ENCODE measurements at places on chromosomes 6 and 20. TPM values are rescaled to one million over a fixed set of nuclear protein-coding genes. Genes with fewer than 3 reads are reported as not detected.

- DNase-seq: no peak
These were observed 279.6 kb downstream of the NRN1 start for GRCh38 chr6:5726976-5727718.

Gene TRIM31
- polyA plus RNA-seq: 9.6 TPM

DNA sequence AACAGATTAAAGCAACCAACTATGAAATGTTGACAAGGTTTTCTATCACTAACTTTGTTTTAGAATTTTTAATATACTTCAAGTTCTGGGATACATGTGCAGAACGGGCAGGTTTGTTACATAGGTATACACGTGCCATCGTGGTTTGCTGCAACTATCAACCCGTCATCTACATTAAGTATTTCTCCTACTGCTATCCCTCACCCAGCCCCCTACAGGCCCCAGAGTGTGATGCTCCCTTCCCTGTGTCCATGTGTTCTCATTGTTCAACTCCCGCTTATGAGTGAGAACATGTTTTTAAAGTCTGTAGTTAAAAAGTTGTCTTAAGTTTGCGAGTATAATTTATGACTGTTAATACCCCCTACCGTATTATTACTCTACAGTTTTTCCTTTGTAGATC lies 844.3 kb upstream of the MANEA start:
- no peak for DNase-seq

Gene WFDC10B
- 6.9 TPM for polyA plus RNA-seq

GRCh38 chr6:167797011-167797471 lies 29.7 kb upstream of the AFDN start:
- no peak for DNase-seq

GRCh38 chr6:111267764-111268333 lies 180.5 kb downstream of the SLC16A10 start:
- no peak for DNase-seq

DNA sequence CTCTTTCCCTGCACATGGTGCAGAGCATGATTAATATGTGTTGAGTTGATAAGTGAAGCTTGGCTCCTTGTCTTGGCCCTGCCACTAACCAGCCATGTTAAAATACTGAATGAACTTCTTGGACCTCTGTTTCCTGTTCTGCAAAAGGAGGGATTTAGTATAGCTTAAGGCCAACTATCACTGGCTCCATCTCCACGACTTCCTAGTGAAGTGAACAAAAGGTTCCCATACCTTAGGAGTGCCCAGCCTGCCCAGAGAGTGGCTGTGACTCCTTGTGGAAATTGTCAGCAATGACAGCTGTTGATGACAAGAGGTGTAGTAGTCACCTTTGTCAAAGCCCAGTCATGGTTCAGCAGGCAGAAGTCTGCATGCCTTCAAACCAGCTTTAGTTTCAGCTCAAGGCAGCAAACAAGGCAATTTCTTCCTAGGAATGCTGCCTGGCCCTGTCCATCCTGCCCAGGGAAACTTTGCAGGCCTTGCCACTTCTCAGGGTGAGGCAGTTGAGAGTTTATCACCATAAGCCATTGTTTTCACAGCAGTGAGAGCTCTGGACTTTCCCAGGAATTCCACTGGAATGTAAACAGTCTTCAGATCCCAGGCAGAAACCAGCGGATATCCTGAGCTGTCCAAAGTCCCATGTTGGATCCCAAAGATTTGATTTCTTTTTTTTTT lies 169.7 kb upstream of the TNFAIP3 start:
- no peak for DNase-seq

GRCh38 chr6:106885679-106886078 lies 88.8 kb downstream of the CD24 start:
- DNase-seq: no peak

GRCh38 chr20:4829514-4830215 lies 108.0 kb downstream of the PRND start:
- DNase-seq: no peak

GRCh38 chr6:167462514-167463312 lies 137.8 kb downstream of the TTLL2 start:
- DNase-seq: no peak

Gene SRMS
- not detected for polyA plus RNA-seq

GRCh38 chr6:38407192-38407591 lies 232.5 kb downstream of the BTBD9 start:
- no peak for DNase-seq

GRCh38 chr20:60254901-60255411 lies 296.7 kb downstream of the CDH26 start:
- DNase-seq: no peak

Gene OSBPL2
- 24.7 TPM for polyA plus RNA-seq

DNA sequence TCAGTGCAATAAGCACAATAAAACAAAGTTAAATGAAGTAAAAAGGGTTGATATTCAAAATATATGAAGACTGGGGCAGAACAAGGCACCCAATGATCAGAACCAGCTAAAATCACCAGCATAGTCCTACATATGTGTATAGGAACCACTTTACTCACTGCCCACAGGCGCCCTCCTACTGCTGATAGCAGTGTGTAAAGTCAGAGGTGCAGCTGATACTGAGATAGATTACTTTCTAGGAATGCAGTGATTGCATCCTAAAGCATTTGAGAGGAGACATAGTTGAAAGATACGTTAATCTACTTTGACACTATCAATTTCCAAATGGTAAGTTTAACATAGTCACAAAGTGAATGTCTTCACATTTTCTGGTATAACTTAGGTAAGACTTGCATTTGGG lies 161.1 kb upstream of the MCHR2 start:
- DNase-seq: no peak

- no peak for DNase-seq
These were observed 374.5 kb downstream of the RNGTT start for GRCh38 chr6:88588938-88589337.

- DNase-seq: no peak
These were observed 148.1 kb upstream of the TENT5A start for GRCh38 chr6:81900616-81901015.

DNA sequence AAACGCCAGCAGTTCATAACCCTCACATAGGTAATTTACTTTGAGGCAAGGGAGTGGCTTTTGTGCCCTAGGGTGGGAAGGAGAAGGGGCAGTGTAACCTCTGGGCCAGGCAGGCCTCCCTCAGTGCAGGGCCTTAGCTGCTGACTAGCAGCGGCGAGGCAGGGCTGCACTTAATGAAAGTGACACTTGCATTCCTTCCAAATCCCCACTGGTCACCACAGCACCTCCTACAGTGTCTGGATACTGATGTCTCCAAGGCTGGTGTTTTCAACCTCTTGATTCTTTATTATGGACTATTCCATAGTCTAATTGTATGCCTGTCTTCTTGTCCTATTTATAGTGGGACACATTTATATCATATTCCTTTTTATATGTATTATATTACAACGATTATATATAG lies 152.7 kb downstream of the LY86 start:
- DNase-seq: no peak

GRCh38 chr20:11891077-11891775 lies 26.5 kb upstream of the BTBD3 start:
- DNase-seq: no peak

Gene TMEM151B
- 0.54 TPM for polyA plus RNA-seq

GRCh38 chr6:5869261-5869660 lies 137.5 kb downstream of the NRN1 start:
- DNase-seq: no peak

DNA sequence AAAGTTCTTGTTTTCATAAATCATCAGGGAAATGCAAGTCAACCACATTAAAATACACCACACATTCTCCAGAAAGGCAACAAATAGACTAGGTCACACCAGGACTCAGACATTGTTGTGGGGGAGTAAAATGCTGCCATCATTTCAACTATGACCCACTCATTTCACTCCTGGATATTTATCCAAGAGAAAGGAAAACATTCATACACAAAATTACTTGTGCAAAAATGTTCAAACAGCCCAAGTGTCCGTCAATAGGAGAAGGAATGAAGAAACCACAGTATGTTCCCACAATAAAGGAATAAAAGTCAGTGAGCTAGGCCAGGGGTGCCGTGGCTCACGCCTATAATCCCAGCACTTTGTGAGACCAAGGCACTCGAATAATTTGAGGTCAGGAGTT lies 81.5 kb upstream of the QKI start:
- no peak for DNase-seq

DNA sequence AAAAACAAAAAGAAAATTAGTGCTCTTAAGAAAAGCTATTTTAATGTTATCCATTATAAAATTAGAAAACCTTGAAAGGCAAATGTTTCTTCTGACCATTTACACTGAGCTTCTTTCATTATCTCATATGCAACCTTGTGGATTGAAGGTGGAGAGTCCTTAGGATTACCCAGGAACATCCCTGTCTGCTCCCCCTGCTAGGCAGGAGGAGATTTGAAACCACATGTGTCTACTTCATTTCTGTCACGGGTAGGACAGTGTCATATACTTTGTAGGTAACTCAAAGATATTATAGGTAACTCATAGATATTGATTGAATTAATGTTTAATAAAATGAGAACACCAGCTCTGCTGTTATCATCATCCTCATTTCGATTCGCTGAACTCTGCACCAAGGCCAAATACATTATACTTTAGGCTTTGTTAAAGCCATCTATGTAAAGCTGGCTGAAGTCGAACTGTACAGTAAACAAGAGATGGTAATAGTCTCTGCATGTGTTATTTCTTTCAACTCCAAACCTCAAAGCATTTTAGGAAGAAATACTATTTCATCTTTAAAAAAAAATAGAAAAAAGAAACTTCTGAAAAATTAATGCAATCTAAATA lies 49.5 kb downstream of the HDAC2 start:
- DNase-seq: no peak

- DNase-seq: no peak
These were observed 28.3 kb downstream of the NFATC2 start for GRCh38 chr20:51514249-51514648.

DNA sequence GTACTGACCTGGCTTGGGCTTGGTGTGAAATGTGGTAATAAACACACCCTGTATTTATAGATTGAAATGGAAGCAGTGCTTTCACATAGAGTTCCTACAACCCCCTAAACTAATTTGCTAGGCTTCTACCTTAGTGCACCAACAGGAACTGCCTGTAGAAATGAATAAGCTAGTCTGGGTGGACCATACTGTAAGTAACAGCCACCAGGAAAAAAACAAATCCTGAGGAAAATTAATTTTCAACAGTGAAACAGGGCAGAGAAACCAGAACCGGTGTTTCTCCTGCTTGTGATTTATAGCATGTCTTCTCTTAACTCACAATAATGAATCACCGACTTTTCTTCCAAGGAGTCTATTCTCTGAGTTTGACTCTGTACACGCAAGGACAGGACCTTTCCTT lies 184.8 kb upstream of the HDAC2 start:
- no peak for DNase-seq

Gene ANKS1A
- 38.0 TPM for polyA plus RNA-seq

Gene RNF182
- polyA plus RNA-seq: 0.19 TPM

- no peak for DNase-seq
These were observed 19.9 kb downstream of the GATA5 start for GRCh38 chr20:62455929-62456328.

DNA sequence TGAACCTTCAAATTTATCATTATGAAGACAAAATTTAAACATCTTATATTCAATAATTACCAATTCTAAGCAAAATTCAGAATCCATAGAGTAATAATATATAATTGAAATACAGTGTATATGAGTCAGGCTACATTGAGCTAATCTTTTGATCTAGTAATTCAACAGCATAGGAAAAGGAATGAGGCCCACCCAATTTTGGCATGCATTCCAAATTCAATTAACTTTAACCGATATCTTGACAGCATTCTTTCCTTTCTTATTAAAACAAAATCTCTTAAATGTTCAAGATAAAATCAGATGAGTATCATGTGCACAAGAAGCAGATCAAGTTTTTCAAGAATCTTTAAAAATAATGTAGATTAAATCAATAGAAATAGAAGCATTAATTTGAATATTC lies 132.9 kb upstream of the QKI start:
- no peak for DNase-seq

GRCh38 chr6:137705160-137706082 lies 161.6 kb upstream of the TNFAIP3 start:
- DNase-seq: peak; percentile 40

Gene HLA-DQB2
- polyA plus RNA-seq: 0.10 TPM

GRCh38 chr6:912871-913835 lies 220.2 kb upstream of the EXOC2 start:
- no peak for DNase-seq

- no peak for DNase-seq
These were observed 424.7 kb downstream of the MMUT start for GRCh38 chr6:49038294-49038822.

DNA sequence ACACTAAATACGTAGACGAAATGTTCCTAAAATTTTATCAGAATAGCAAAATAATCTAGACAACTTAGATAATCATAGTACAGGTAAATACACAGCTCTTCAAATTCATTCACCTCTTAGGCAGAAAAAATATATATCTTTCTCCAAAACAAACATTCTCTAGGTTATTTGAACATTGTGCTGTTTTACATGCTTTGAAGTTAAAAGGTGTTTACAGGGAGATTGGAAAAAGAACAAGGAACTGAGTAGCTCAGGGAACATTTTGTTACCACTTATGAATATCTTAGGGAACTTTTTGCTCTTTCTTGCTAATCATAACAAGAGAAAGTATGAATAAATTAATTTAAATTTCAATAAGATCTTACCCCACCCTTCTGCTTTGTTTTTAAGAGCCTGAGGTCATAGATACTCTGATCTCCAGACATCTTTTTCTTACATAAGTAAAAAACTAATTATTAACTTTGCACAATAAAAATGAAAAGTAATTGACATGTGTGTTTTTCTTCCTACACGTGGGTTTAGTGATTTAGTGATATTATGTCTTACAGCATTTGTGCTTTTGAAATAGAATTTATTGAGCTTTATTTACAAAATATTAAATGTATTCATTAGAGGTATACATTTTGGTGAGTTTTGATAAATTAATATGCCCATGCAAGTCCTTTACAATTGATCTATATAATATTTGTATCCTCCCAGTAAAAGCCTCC lies 1141.4 kb upstream of the EYS start:
- DNase-seq: no peak

DNA sequence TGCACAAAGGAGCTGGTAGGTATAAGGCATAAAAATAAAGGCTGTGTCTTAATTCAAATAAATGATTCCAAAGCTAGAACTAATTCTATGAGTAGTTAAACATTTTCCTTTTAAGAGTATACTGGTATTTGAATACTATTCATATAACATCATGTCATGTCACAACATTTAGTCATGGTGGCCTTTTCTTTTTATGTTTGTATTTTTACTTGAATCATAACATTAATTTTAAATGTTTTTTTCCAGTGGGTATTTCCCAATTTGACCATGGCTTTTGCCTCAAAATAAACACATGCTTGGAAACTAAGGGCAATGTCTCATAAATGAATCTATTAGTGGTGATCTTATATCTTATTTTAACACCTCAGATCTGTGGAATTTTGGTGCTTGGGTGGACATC lies 177.1 kb downstream of the CD109 start:
- DNase-seq: no peak

GRCh38 chr6:112184951-112185350 lies 69.4 kb downstream of the LAMA4 start:
- no peak for DNase-seq

Gene BPIFA1
- polyA plus RNA-seq: not detected

GRCh38 chr20:52410731-52411234 lies 219.2 kb upstream of the ZFP64 start:
- no peak for DNase-seq

Data from urinary bladder (tissue), 4 donors.